ENCODE measurements at places on chromosomes 2 and 18.
A peak's percentile ranks its signal among the peaks of the same experiment; 100 is the strongest.

DNA sequence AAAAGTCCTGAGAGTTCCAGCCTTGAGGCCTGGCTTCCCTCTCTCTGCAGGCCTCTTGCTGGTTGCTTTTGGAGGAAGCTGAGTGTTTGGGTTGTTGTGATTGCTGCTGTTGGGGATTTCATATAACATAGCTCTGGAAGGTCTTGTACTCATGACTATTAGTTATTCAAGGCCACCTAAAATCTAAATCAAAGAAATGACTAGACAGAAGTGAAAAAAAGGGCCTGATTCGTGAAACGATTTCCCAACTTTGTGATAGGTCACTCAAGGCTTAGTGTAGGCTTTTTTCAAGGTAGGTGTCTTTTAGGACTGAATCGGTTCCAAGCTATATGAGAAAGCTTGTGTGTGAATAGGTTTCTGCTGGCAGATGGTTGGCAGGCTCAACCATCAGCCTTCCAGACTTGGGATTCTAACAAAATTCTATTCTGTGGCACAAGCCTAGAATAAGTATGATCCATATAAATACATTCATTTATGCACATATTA, 164.4 kb downstream of the FMNL2 start:
- H3K36me3 ChIP-seq = no peaks in the 10 kb centered on the region
- H3K27ac ChIP-seq = no peak overlapping the region

GRCh38 chr18:57026316-57026715, 120.6 kb upstream of the BOD1L2 start:
- H3K27me3 ChIP-seq = no peaks in the 10 kb centered on the region
- peaks cover 22% of the 10 kb centered on the region for H3K36me3 ChIP-seq
- no peak for DNase-seq
- no peaks in the 10 kb centered on the region for H3K4me1 ChIP-seq
- H3K27ac ChIP-seq = no peak overlapping the region

GRCh38 chr2:217900010-217900779, 102.6 kb downstream of the TNS1 start:
- H3K27ac ChIP-seq = no peak overlapping the region
- H3K36me3 ChIP-seq = peaks cover 5% of the 10 kb centered on the region
- no peak for DNase-seq
- peaks cover 10% of the 10 kb centered on the region for H3K27me3 ChIP-seq
- H3K4me3 ChIP-seq = no peak overlapping the region
- peaks cover 19% of the 10 kb centered on the region for H3K4me1 ChIP-seq

- peaks cover 19% of the 10 kb centered on the region for H3K4me1 ChIP-seq
- H3K27ac ChIP-seq = no peak overlapping the region
- DNase-seq = no peak
Observed at GRCh38 chr2:172342611-172343010, 84.8 kb upstream of the ITGA6 start.

DNA sequence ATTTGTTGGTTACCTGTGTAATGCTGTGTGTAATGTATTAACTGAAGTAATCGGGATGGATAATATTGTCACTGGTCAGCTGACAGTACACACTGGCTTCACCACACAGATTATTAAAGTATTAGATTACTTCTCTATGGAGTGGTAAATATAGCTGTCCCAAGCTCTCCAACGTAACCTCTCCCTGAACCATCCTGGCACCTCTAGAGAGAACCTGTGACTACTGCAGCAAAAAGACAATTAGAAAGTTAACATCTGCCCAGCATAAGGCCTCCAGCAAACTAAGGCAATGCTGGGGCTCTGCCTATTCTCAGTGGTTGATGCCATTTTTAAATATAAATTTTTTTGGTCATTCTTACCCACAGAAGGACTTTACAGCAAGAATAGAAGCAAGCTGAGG, 351.3 kb downstream of the GPD2 start:
- DNase-seq = no peak
- no peaks in the 10 kb centered on the region for H3K27me3 ChIP-seq
- H3K4me1 ChIP-seq = no peaks in the 10 kb centered on the region
- no peaks in the 10 kb centered on the region for H3K36me3 ChIP-seq
- no peak overlapping the region for H3K27ac ChIP-seq

GRCh38 chr2:69477627-69478026, 40.4 kb upstream of the NFU1 start:
- H3K27me3 ChIP-seq = no peaks in the 10 kb centered on the region
- no peak overlapping the region for H3K4me3 ChIP-seq
- no peak for DNase-seq
- H3K36me3 ChIP-seq = peaks cover 34% of the 10 kb centered on the region

DNA sequence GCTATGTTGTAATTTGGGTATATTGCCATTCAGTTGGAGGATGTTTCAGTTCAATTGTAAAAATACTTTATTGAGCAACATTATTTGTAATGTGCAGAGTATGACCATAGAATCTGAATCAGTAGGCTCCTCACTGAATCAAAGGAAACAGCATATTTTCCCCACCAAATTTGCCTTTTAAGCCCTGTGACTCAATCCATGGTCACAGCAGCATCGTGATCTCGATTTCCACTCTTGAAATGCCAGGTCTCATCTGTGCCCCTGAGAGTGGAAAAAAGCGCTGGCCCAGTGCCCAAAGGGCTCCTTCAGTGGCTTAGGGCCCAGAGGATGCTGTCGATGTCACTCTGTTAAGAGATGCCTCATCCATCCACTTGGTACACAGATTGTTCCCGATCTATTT, 57.5 kb downstream of the FHOD3 start:
- no peak for DNase-seq
- no peak overlapping the region for H3K27ac ChIP-seq
- peaks cover 3% of the 10 kb centered on the region for H3K27me3 ChIP-seq
- H3K4me3 ChIP-seq = no peak overlapping the region

DNA sequence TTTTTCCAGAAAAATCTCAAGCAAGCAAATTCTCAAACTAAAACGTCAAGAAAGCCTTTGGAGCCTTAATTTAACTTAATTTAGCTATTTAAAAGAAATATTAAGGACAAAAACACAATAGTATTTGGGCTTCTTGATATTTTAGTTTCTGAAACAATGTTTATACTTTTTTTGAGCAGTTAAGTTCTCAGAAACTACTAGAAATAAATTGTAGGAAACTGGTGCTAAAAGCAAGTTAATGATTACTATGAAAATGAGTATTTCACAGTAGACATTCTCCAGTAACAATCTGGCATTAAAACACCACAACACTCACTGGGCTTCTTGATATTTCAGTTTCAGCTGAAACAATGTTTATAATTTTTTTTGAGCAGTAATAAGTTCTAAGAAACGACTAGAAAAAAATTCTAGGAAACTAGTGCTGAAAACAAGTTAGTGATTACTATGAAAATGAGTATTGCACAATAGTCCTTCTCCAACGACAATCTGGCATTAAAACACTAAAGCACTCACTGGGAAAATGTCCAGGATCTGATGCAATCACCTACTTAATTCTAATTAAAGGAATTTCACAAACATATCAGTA, 45.1 kb downstream of the TRAK2 start:
- H3K36me3 ChIP-seq = peaks cover 39% of the 10 kb centered on the region
- peak overlapping the region; percentile 10 for H3K4me3 ChIP-seq

- no peak overlapping the region for H3K4me3 ChIP-seq
- DNase-seq = peak; percentile 23
- peaks cover 4% of the 10 kb centered on the region for H3K36me3 ChIP-seq
- H3K27ac ChIP-seq = no peak overlapping the region
- peaks cover 11% of the 10 kb centered on the region for H3K4me1 ChIP-seq
Observed at GRCh38 chr2:24586955-24587354, 95.9 kb downstream of the NCOA1 start.

- H3K27me3 ChIP-seq = no peaks in the 10 kb centered on the region
- H3K27ac ChIP-seq = no peak overlapping the region
- no peak for DNase-seq
- H3K4me1 ChIP-seq = no peaks in the 10 kb centered on the region
Observed at GRCh38 chr18:10228326-10228725, 226.1 kb upstream of the APCDD1 start.

DNA sequence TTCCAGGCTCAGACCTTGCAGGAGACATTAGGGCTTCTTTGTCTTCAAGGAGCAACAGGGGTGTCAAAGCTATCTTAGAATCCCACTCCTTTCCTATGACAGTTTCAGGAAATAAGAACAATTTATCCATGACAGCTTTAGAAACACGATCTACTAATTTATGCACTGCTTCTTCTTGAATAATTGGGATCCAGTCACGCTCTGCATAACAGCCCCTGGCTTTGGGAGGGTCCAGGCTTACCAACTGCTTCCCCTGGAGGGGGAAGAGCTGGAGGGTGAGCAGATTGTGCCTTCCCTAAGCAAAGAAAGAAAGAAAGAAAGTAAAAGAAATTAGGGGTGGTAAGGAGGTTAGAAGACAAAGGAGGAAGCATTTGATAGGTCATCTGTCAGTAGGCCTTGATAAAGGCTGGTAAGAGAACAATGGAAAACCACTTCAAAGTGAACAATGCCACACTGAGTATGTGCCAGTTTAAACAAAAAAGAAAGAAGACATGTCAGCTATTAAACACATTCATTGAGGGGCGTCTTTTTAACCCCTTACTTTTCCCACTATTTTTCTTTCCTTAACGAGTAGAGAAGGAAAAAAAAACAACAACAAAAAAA, 327.6 kb downstream of the DCC start:
- H3K4me3 ChIP-seq = no peak overlapping the region
- no peaks in the 10 kb centered on the region for H3K27me3 ChIP-seq
- H3K4me1 ChIP-seq = no peaks in the 10 kb centered on the region
- DNase-seq = no peak
- no peaks in the 10 kb centered on the region for H3K36me3 ChIP-seq
- no peak overlapping the region for H3K27ac ChIP-seq

- no peak overlapping the region for H3K4me3 ChIP-seq
- H3K4me1 ChIP-seq = no peaks in the 10 kb centered on the region
- no peaks in the 10 kb centered on the region for H3K36me3 ChIP-seq
Observed at GRCh38 chr2:195304310-195304709, 352.7 kb upstream of the SLC39A10 start.

GRCh38 chr18:75132931-75133525, 75.9 kb downstream of the PTGR3 start:
- no peak for DNase-seq
- no peaks in the 10 kb centered on the region for H3K27me3 ChIP-seq
- H3K4me3 ChIP-seq = no peak overlapping the region
- no peaks in the 10 kb centered on the region for H3K4me1 ChIP-seq
- H3K27ac ChIP-seq = no peak overlapping the region
- H3K36me3 ChIP-seq = no peaks in the 10 kb centered on the region

DNA sequence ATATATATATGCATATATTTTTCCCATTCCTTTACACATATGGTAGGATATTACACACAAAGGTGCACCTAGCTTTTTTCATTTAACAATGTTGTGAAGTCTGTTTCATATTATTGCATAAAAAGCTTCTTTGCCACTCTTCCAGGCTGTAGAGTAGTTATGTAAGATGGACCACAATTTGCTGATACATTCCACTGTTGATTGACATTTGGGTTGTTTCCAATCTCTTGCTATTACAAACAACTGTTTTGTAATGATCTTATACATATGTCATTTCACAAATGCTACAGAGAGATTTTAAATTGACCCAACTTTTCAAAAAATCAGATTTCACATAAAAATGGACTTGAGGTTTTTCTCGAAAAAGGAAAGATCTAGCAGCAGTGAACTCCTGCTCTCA, 301.4 kb downstream of the CDCA7 start:
- peaks cover 11% of the 10 kb centered on the region for H3K27me3 ChIP-seq
- DNase-seq = no peak
- no peak overlapping the region for H3K4me3 ChIP-seq
- no peaks in the 10 kb centered on the region for H3K4me1 ChIP-seq

DNA sequence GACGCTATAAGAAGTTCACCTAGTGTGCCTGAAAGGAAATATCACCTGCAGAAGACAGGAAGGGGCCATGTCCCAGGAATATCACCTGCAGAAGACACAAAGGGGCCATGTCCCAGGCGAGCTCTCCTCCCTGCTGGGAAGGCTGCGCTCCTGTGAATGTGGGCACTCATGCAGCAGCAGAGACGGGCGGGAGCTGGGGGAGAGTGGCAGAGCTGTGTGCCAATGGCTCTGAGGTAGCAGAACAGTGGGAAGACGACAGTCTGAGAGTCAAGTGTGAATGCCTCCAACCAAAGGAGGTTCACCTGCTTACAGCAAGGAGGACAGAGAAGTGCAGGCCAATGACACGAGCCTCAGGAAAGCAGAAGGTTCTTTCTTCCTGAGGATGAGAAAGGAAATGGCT, 117.9 kb upstream of the SALL3 start:
- no peak overlapping the region for H3K4me3 ChIP-seq
- no peaks in the 10 kb centered on the region for H3K4me1 ChIP-seq
- H3K27ac ChIP-seq = no peak overlapping the region
- H3K36me3 ChIP-seq = no peaks in the 10 kb centered on the region
- H3K27me3 ChIP-seq = no peaks in the 10 kb centered on the region

DNA sequence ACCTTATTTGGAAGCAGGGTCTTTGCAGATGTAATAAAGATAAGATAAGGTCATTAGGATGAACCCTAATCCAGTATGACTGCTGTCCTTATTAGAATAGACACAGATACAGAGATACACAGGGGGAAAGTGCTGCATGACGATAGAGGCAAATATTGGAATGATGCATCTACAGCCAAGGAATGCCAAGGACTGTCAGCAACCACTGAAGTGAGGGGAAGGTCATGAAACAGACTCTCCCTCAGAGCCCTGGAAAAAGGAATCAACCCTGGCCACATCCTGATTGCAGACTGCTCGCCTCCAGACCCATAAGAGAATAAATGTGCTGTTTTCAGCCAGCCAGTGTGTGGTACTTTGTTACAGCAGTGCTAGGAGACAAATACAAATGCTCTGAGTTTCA, 14.8 kb downstream of the TMEM237 start:
- no peak overlapping the region for H3K4me3 ChIP-seq
- H3K27me3 ChIP-seq = no peaks in the 10 kb centered on the region
- H3K36me3 ChIP-seq = peaks cover 33% of the 10 kb centered on the region
- H3K27ac ChIP-seq = no peak overlapping the region
- no peaks in the 10 kb centered on the region for H3K4me1 ChIP-seq
- DNase-seq = no peak

DNA sequence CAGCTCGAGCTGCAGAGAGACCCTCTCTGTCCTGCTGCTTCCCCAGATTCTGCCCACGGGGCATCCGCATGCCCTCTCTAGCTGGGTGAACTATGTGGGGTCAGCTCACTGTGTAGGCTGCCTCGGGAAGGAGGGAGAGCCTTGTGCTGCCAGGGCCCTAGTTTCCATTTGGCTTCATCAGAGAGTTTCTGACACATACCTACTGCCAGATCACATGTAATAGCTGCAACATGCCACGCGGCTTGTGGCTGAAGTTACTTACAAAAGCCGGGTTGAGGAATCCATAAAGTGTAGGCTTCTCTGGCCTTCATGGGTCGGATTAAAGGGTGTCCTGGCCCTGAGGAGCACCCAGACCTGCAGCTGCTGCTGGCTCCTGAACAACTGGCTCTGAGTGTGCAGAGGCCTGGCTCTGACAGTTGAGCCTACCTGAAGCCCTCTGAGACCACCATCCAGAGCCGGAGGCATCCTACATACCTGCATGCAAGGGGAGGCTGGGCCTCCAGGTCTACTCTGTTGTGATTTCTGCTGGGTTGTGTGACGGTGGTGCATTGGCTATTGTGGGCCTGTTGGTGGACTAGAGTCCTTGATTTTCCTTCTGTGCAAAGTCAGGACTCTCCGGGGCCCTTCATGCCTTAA, 130.0 kb downstream of the SH3RF3 start:
- H3K4me1 ChIP-seq = no peaks in the 10 kb centered on the region
- H3K36me3 ChIP-seq = no peaks in the 10 kb centered on the region
- no peak overlapping the region for H3K4me3 ChIP-seq
- DNase-seq = no peak

- H3K27ac ChIP-seq = no peak overlapping the region
- H3K4me3 ChIP-seq = no peak overlapping the region
- H3K4me1 ChIP-seq = peaks cover 3% of the 10 kb centered on the region
- H3K27me3 ChIP-seq = no peaks in the 10 kb centered on the region
Observed at GRCh38 chr2:239143858-239144712, 256.7 kb downstream of the HDAC4 start.

All from activated CD8-positive, alpha-beta T cell treated with anti-CD3 and anti-CD28 coated beads, Interleukin-2, amount 10 ng/mL, durations not matched to agents 7 days and 5 days (primary cell).